Astrocyte of the spinal cord (primary cell): ENCODE measurements at places on chromosomes 16 and 17.

DNA sequence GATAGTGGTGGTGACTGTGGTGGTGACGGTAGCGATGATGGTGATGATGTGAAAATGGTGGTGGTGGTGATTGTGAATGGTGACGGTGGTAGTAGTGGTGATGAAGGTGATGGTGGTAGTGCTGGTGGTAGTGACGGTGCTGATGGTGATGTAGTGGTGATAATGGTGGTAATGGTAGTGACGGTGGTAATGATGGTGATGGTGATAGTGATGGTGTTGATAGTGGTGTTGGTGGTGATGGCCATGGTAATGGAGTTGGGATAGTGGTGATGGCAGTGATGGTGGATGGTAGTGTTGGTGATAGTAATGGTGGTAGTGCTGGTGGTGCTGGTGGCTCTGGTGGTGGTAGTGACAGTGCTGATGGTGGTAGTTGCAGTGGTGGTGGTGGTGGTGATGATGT is 14.7 kb upstream of the RBFOX1 start:
- no peak for DNase-seq

- peak; percentile 100 for DNase-seq
Observed at GRCh38 chr16:84836234-84836647, 16.5 kb downstream of the CRISPLD2 start.

DNA sequence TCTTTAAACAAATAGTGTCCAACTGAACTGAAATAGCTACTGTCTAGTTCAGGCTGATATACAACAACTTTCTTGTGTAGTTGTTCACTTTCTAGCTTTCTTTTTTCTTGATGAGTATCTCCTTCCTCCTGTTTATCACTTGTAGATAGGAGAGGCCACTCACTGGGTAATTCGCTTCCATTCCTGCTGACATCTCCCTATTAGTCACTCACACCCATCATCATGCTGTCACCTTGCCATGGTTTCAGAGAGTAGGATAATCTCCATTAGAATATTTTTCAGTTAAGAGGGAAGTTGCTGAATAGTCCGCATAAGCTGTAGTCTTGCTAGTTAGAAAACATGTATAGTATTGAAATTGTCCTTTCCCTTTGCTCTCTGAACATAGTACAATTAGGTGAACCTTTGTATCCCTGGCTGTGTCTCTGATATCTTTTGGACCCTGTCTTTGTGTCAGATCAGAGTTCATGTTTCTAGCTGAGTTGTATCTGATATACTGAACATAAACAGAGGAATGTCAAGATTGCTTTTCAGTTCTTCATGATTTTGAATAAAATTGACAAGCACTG is 64.4 kb upstream of the RASL10B start:
- DNase-seq, result no peak

DNA sequence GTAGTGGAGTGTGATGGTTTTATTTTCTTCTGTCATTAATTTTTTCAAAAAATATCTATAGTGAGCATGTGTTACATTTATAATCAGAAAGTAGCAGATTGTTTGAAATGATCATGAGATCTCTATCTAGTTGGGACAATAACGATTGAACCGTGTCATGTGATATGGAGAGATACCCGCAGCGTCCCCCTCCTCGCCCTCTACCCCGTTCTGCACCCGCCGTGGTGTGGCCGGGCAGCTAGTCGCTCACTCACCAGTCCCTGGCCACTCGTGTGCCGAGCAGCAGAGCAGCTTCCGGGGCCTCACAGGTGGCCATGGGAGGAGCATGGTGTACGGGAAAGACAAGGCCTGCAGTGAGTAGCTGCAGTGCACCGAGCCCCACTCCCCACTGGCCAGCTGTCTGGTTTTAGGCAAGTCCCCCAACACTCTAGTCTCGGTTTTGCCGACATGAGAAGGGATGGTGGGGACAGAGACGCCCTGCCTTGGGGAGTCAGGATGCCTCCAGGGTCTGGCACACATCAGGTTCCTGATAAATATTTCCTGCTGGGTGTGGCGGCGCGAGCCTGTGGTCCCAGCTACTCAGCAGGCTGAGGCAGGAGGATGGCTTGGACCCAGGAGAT is 15.3 kb downstream of the MLYCD start:
- DNase-seq, result no peak

DNA sequence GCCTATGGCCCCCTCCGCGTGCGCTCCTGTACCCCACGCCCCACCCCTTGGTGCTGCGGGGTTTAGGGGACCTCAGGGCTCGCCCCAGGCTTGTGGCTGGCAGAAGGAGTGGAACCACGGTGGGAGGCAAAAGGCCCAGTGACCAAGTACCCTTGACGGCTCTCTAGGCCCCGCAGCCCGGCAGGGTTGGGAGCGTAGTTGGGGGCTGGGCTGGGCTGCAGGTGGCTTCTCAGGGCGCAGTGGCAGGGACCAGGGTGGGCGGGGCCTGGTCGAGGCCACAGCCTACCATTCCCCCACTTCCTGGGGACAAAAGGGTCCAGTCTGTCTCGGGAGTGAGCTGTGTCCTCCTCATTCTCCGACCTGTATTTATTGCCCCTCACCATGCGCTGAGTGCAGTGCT is 124.9 kb downstream of the RBFOX3 start:
- no peak for DNase-seq

GRCh38 chr16:79469999-79470398 is 130.5 kb downstream of the MAF start:
- DNase-seq, result no peak

GRCh38 chr17:1562176-1562643 is 382 bp downstream of the PITPNA start:
- peak; percentile 28 for DNase-seq

- DNase-seq, result peak; percentile 92
Observed at GRCh38 chr16:11682655-11683096, 14.4 kb downstream of the SNN start.

DNA sequence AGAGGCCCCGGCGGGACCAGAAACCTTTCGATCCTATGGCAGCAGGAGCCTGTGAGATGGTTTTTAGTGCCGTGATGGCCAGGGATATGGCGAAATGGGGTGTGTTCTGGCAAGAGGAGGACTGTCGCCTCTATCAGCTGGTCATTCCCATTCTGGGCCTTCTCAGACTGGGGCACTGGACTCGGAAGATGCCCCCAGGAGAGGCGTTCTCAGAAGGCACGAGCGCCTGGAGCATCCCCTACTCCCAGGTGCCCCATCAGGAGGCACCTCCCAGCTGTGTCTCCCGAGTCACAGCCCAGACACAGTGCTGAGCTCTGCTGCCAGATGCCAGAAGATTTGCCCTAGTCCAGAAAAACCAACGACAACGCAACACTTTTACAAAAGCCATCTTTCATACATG is 54.6 kb upstream of the ENDOV start:
- DNase-seq, result no peak

DNA sequence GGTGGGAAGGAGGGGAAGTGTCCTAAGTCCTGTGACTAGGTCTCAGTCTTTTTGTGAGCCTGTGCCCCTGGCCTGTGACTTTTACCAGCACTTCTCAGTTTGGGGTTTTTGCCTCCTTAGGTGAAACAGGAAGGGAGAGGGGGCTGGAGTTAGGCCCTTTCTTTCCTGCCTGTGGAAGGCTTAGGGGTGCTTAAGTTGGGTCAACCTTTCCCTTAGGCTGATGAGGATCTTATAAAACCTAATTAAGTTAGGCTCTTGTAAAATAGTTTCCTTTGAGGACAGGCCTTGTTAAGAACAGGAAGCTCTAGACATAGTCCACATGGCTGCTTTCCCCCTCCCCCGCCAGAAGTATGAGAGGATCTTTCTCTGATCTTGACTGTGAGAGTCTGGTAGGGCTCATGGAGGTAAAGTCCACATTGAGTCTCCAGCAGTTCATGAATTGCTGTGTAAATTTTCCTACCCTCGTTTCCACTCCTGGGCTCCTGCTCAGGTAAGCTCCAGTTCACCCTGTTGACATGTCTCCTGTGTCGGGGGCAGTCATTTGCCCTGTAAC is 17.0 kb upstream of the DNASE1 start:
- DNase-seq, result no peak

- no peak for DNase-seq
Observed at GRCh38 chr16:27646806-27647205, 96.9 kb downstream of the KATNIP start.

- DNase-seq, result no peak
Observed at GRCh38 chr17:63751806-63752205, 10.2 kb upstream of the STRADA start.

DNA sequence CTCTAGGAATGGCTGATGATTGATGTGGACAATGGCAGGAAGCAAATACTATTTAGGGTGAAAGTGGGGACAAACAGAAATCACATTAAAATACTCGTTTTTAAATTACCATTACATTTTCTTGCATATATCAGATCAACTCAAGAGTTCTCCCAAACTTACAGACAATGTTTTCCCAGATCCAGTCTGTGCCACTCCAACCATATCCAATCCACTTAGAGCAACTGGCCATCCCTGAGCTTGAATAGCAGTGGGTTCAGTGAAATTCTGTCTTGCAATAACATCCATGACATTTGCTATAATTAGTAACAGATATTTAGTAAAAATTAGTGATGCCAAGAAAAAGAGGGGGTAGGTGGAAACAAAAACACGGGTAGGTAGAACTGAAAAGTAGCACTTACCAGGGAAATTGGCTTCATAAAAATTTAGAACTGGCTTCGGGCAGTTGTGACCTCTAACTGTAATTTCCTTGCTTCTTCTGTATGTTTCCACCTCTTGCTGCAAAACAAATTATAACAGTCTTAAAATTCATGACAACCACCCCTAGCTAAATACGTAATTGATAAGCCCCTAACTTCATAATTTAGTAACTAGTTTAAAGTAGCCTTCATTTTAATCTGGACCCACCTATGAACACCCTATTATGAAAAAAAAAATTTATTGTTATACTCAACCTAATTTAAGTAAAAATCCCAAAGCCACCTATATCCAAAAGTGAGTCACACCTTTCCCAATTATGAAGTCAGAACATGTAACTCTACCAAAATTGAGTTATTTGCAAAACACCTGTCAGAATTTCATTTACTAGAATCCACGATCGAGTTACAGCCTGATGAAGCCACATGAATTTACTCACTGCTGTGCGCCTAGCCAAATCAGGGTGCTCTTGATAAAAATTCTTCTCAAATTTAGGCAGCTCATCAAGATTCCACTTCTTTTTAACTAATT is 2.0 kb downstream of the DDX5 start:
- no peak for DNase-seq

DNA sequence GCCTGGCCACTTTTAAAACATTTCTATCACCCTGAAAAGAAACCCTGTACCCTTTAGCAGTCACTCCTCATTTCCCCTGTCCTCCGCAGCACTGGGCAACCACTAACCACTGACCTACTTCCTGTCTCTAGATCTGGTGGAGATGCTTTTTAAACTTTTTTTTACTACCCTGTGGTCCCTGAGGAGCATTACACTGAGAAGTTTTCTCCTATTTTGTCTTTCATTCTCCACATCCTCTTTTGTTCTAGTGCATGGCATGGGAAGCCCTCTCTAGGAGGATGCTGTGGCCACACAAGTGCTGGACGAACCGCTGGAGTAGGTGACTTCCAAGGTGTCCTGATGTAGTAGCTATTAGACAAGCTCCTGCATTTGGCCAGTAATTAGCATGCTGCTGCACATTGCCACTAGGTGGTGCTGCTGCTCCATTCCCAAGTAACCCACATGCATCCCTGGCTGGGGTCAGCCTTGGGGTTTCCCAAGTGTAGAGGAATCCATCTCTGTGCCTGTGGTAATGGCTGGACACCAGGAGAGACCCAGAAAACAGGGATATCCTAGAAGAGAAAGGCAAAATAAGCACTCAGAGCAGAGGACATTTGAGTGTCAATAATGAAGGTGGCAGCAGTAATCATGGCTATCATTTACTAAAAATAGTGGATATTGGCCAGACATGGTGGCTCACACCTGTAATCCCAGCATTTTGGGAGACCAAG is 143.8 kb upstream of the CRHR1 start:
- DNase-seq, result peak; percentile 66

DNA sequence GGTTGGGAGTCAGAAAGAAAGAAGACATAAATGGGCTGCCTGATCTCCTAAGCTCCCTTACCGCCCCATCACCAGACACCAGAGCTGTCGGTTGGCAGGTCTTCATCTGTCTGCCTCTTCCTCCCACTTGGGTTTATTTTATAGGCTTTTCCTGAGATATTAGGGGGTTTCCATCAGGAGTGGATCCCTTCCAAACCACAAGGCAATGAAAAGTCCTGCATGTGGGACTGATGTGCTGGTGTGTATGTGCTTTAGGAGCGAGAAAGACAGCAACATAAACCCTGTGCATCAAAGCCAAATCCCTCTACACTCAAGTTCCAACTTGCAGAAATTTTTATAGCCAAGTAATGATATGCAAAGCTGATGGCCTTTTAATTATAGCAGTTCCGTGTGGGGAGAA is 389.5 kb downstream of the SLC39A11 start:
- DNase-seq, result peak; percentile 47

DNA sequence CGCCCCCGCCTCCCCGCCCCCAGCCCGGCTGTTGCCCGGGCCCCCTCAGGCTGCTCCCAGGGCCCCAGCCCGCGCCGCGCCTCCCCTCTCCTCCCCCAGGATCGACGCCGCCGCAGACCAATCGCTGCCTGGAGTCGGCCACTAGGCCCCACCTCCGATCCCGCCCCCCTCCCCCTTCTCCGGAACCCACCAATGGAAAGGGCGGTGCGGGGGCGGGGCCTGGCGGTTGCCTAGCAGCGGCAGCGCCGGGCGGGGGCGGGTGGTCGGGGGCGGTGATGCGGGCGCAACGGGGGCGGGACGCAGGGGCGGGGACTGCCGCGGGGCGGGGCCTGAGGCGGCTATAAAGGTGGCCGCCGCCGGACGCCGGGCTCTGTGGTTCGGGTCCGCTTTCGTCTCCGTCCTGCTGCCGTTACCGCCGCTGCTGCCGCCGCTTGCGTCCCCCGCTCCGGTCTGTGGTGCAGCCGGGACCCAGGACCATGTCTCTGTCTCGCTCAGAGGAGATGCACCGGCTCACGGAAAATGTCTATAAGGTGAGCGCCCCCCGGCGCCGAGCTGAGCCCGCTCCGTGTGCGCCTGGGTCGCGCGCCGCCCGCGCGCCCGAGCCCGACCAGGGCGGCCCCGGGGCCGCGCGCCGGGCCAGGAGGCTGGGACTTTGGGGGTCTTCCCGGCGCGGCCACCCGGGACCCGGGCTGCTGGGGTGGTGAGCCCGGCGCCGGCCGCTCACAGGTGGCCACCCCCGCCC is at the start of gene BAIAP2:
BAIAP2 (plus strand) TSS at position 373 of the 742 bp plus-strand sequence; CDS start at position 477, 104 bp downstream.
- DNase-seq, result peak; percentile 93

- DNase-seq, result no peak
Observed at GRCh38 chr17:49390548-49391324, 23.9 kb downstream of the PHB1 start.

- DNase-seq, result no peak
Observed at GRCh38 chr17:61160204-61160603, 239.4 kb upstream of the TBX2 start.

DNA sequence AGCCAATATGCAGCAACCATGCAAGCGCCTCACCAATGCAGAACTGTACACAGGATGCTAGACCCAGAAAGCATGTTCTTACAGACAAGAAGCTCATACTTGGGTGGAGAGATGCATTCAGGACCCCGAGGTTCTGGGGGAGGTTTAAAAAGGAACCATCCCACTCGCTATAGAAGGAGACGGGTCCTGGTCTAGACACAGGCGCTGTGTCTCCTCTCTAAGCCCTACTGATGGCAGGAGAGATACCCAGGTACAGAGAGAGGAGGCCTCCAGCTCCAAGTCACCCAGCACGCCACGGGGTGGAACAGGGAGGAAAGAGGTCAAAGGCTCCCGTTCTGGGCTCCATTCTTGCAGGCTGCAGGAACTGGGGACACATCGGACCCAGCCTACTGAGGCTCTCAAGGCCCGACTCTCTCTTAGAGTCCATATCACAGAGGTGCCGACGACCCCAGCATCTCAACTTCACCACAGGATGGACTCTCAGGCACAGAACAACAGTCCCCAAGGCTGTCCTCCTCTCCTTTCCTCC is 28.0 kb downstream of the SRCIN1 start:
- DNase-seq, result no peak

GRCh38 chr17:17741349-17742023 is 60.2 kb downstream of the RAI1 start:
- DNase-seq, result peak; percentile 49

GRCh38 chr16:9151074-9151473 is 59.6 kb downstream of the HAPSTR1 start:
- no peak for DNase-seq
